Stimulated activated CD8-positive, alpha-beta memory T cell treated with anti-CD3 and anti-CD28 coated beads, Interleukin-15, amount 100 ng/mL, for 4 hours (primary cell): ENCODE measurements at places on chromosomes 2 and 18.
A peak's percentile ranks its signal among the peaks of the same experiment; 100 is the strongest.

GRCh38 chr2:64325852-64326577 is 127.9 kb upstream of the LGALSL start:
- DNase-seq = peak; percentile 48

DNA sequence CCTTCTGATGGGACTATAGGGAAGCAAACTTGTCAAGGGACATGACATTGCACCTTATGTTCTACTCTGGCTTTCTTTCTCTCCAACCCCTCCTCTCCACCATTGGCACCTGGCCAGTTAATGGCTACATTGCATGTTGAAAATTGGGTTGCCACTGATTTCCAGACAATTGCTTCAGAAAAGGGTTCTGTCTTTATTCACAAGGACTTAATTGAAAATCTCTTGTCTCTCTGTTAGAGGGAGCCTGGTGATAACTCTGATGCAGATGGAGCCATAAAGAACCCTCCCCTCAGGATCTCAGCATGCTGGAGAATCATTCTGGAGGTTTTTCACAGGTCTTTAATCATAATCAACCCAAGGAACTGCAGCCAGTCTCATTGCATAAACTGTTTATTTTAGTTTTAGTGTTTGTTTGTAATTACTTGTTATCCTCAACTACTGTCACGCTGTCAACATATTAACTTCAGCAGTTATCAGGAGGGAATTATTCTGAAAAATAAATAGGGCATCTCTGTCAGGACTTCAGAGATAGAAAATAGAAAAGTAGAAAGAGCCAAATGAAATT is 316.8 kb downstream of the RIT2 start:
- no peak for DNase-seq

- DNase-seq = no peak
Observed at GRCh38 chr18:42025974-42026625, 71.1 kb downstream of the PIK3C3 start.

GRCh38 chr2:11068856-11069526 is 86.3 kb upstream of the SLC66A3 start:
- DNase-seq = no peak

GRCh38 chr2:71671203-71671854 is 218.0 kb downstream of the DYSF start:
- DNase-seq = no peak

DNA sequence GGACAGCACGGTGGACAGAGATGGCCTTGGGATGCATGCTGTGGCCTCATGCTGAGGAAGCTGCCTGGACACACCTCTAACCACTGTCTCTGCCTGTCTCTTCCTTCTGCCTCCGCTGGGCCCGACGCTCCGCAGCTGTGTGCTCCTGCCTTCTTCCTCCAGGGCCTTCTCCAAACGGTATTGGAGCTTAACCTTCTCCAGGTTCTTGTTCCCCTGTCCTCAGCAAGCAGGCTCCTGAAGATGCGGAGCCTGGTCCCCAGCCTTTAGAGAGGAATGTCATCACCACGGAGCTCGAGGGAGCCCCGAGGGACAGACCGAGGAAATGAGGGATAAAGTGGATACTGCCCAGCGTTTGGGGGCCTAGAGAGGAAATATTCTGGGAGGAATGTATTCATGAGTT is 155.1 kb downstream of the DYSF start:
- no peak for DNase-seq

DNA sequence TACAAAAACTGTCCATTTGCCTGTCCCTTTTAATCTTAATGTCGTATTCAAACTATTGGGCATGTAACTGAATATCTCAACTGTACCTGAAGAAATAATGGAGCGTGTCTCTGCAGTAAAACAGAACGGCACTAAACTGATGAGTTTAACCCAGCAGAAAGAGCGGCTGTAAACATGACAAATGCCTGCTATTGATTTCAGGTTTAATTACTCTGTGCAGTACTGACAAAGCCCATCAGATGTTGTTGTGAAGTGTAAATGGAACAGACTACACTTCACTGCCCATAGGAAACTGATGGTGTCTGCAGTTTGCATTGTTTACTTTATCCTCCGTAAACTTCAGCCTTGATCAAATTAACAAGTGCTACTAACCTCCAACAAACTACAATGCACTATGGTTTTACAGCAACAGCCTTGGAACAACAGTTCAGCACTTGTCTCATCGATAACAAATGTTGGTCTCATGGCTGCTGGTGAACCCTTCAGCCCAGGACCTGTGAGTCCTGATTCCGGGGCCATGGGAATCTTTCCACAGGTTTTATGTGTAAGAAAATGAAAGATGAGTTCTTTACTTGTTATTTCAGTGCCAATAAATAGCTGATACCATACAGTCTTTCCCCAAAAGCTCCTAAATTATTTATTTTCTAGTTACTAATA is 316.5 kb downstream of the CCDC178 start:
- no peak for DNase-seq

DNA sequence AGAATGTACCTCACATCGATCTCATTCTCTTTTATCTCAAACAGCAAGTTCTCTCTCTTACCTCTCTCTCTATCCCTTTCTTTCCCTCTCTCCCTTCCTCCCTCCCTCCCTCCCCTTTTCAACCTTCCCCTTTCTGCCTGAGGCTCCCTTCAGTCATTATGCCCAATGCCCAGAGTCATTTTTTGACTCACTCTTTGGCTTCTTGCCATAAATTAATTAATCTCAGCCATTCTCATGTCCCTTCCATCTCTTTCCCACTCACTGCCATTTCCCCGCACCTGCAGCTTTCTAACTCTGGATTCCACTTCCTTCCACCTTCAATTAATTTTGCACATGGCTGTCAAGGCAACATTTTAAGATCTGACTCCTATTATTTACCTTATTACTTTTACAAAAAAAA is 60.1 kb downstream of the EVA1A start:
- DNase-seq = no peak

DNA sequence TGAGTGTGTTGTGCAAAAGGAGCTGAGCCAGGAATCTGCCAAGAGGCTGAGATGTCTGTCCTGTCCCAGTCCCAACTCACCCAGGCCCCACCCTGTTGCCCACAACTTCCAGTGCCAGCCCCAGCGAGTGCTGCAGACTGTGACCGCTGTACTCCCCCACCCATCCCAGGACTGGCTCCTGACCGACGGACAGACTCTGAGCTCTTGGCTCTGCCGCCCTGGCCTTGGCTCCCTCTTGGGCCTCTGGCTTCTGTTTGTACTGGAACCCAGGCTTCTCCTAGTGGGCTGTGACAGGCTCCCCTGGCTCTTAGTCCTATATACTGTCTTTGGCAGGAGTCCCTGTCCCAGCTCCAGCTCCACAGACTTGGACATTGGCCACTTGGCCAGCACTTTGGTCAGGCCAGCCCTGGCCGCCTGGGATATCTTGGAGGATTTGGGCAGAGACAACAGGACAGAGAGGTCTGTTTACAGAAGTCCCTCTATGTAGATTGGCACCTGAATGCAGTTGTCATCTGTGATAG is 41.1 kb downstream of the ACOXL start:
- no peak for DNase-seq

DNA sequence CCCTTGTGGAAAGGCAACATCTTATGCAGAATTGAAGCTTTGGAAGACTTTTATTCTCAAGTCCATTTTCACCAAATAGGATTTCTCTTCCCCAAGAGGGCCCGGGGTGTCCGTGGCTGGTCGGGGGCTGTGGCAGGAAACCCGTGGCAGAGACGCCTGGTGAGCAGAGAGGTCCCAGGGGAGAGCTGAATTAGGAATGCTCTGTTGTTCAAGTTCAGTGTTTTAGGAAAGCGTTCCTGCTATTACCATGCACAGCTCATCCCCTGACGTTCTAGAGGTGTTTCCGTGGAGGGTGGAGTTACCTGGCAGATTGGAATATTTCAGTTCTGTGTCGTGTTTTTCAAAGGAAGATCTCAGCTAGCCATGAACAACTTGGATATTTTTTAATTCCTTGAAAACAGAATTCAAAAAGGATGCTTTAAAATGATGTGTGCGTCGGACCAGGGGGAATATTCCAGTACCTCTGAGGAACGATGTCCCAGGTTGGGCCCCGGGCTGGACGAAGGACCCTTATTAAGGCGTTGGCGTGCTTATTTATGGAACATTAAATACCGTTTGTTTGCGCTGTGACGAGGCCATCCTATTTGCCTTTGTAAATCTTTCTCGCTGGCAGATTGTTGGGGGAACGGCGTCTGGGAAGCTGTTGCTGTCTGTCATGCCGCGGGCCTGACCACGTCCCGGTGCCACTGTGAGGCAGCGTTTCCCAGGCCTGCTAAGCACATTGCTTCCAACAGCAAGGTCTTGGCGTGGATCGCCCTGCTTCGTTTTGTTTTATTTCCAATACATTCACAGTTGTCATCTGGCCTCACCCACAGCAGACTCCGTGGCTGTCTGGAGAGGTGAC is 8.2 kb downstream of the NFATC1 start:
- no peak for DNase-seq

DNA sequence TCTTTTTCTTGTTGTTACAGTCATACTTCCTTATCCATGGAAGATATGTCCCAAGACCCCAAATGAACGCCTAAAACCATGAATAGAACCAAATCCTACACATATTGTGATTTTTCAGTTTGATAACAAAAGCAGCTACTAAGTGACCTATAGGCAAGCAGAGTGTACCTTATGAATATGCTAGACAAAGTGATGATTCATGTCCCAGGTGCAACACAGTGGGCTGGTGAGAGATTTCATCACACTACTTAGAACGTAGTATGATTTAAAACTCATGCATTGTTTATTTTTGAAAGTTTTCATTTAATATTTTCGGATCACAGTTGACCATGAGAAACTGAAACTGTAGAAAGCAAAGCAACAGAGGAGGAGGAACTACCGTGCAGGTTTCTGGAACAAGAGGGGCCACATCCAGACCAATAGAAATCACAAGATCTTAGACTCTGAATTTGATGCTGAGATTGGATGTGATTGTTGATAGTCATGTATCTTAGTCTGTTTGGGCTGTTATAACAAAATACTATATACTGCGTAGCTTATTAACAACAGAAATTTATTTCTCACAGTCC is 470.8 kb upstream of the VRK2 start:
- no peak for DNase-seq

DNA sequence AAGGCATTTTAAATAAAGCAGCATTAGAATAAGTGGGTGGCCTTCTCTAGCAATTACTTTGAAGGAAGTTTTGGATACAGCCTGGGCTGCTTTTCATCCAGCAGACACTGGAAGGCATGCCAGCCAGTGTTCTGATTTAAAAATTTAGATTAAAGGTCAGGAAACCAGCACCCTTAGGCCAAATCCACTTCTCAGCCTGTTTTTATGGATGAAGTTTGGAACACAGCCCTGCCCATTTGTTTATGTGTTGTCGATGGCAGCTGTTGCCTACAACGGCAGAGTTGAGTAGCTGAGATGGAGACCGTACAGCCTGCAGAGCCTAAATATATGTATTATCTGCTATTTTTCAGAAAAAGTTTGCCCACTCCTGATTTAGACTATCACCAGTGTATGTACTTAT is 313.6 kb upstream of the ACVR2A start:
- no peak for DNase-seq

GRCh38 chr2:164644036-164644700 is 22.9 kb upstream of the GRB14 start:
- DNase-seq = no peak

- DNase-seq = no peak
Observed at GRCh38 chr2:28084564-28084963, 194.0 kb downstream of the BABAM2 start.
